ENCODE measurements at places on chromosomes 5 and 9.
A peak's percentile ranks its signal among the peaks of the same experiment; 100 is the strongest.

- DNase-seq = peak; percentile 96
These were observed 24.5 kb upstream of the DUSP1 start for GRCh38 chr5:172795318-172795977.

- DNase-seq = peak; percentile 34
These were observed 92.7 kb downstream of the VCAN start for GRCh38 chr5:83564069-83564749.

DNA sequence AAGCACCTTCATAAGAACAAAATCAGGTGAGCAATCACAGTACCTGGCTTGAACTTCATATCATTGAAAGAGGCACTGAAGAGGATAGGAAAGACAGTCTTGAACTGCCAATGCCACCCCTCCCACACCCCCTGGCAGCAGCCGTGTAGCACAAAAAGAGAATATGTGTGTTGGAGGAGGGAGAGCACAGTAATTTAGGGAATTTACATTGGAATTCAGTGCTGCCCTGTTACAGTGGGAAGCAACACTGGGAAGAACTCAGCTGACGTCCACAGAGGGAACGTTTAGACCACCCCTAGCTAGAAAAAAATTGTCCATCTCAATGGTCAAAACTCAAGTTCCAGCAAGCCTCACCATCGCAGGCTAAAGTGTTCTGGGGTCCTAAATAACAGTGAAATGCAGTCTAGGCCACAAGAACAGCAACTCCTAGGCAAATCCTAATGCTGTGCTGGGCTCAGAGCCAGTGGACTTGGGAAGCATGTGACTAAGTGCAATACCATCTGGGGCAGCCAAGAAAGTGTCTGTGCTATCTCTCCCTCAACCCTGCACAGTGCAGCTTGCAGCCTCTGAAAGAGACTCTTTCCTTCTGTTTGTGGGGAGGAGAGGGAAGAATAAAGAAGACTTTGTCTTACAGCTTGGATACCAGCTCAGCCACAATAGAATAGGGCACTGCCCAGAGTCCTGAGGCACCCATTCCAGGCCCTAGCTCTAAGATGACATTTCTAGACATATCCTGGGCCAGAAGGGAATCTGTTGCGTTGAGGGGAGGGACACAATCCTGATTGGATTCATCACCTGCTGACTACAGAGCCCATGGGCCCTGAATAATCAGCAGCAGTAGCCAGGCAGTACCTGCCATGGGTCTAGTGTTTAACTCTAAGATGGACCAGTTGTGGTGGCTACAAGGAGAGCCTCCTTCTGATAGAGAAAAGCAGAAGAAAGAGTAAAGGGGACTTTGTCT, 62.1 kb upstream of the VLDLR start:
- DNase-seq = peak; percentile 90

DNA sequence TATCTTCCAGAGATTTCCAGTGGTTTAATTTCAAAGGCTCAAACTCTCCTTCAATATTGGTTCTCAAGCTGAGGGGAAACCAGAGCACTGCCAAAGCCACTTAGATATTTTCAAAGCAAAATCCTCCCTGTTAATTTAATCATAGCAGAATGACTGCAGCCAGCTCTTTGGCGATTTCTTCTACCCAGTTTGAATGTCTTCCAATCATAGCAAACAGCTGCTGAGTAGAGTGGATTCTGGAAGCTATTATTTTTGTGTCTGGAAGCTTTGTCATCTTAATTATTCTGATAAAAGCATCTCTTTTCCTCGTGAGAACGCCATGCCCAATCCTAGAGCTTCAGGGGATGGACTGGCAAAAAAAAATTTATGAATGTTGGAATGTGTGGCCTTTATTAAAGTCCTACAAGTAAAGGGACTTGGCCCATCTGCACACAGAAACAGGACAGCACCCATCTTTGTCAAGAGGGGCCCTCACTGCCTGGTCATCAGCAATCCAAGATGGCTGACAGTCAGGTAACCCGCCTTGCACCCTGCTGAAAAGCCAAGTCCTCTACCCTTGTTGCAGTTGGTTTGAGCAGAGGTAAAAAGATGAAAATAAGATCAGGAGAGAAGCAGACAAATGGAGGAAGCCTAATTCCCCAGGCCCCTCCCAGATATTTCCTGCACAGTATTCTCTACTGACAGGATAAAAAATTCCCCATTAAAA, 125.1 kb downstream of the SUSD1 start:
- DNase-seq = no peak

- no peak for DNase-seq
These were observed 115.8 kb downstream of the MTX3 start for GRCh38 chr5:79875230-79875629.

GRCh38 chr5:52262844-52263243, 524.9 kb upstream of the ITGA1 start:
- no peak for DNase-seq

GRCh38 chr5:63029891-63030290, 451.3 kb downstream of the LRRC70 start:
- no peak for DNase-seq

DNA sequence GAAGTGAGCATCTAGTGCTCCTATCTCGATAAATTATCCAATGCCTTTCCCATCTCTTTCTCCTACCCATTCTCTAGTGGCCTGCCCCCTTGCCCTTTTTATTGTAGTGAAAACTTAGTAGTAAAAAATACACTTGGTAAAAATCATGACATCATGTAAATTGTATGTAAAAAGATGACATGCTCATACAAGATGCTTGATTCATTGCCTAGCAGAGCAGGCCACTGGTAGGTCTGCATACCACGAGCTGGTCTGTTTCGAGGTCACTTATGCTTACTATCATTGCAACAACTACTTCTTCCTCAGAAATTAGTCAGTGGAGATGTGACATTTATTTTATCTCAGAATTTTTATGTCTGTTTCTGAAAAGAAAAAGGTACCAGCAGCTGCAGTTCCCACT, 177.3 kb downstream of the C9orf152 start:
- no peak for DNase-seq

GRCh38 chr9:131992906-131993657, 86.6 kb downstream of the MED27 start:
- no peak for DNase-seq

- DNase-seq = no peak
These were observed 1.4 kb downstream of the OR2V1 start for GRCh38 chr5:181129601-181130000.

DNA sequence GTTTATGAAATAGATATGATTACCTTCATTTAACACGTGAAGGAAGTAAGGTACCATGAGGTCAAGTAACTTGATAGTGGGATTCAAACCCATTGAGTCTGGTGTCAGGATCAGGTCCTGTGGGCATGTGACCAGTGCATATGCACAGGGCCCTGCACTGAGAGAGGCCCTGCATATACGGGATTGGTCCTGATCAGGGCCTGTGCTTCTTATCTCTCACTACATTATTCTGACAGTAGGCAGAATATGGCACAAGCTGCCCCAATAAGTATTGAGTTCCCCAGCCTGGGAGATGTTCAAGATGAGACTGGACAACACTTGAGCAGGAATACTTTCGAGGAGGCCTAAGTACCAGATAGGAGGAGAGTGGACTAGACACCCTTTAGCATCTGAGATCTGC, 44.0 kb downstream of the GALNT10 start:
- no peak for DNase-seq

DNA sequence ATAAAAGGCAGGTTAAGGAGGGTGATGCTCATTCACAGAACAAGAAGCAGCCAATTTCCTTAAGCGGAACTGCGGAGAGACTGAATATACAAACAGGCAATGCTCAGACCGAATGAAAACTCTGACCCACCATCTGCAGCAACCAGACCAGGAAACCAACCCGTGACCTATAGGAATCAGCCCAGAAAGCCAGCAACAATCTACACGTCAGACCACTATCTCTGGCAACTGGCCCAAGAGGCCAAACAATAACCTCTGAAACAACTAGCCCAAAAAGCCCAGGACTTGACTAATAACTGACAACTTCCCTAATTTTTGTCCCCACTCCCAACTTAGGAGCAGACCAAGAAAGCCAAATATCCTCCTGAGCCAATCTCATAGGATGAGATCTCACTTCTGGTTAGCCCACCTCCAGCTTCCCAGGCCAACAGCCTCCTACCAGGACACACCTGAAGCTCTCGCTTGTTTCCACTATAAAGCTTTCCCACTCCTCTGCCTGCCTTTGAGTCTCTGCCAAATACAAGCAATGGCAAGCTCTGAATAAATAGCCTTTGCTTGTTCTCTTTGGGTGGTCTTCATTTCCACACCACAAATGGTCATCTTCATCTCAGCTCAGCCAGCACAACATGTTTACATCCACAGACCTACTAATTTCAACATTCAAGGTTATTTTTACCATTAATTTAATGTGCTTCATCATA, 168.5 kb downstream of the HSD17B3 start:
- DNase-seq = no peak

GRCh38 chr5:54347221-54347865, 37.0 kb upstream of the ARL15 start:
- DNase-seq = no peak

- DNase-seq = no peak
These were observed 50.5 kb upstream of the SH3PXD2B start for GRCh38 chr5:172504701-172505402.

DNA sequence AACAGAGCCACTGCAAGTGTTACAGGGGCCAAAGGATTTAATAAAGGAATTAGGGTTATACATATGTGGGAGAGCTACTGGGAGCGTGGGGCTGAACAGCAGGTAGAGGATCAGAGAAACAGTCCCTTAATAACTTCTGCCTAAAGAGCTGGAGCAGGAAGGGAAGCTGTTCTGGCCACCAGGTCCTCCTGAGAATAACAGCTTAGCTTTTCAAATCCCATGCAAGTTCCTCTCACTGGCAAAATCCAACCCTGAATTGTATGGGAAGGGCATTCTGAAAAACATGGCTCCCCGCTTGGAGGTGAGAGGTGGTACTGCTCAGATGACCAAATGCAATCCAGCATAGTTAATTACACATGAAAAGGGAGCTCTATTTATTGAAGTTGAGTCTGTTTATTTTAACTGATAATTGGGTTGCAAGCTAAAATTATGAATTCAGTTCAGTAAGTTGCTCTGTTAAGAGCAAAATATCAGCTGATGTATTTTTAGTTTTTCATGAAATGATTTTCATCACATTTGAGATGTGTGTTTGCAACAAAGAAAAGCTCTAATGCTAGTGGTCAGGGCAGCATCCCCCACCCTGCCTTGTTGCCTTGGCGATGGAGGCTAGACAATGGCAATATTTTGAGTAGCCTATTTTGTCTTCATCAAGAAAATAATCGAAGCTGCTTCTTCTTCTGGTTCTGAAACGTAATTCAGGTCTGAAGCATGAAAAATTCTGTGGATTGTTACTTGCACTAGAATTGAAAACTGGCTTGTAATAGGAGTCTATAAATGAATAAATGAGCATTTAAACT, 58.4 kb upstream of the SH3GL2 start:
- DNase-seq = no peak

DNA sequence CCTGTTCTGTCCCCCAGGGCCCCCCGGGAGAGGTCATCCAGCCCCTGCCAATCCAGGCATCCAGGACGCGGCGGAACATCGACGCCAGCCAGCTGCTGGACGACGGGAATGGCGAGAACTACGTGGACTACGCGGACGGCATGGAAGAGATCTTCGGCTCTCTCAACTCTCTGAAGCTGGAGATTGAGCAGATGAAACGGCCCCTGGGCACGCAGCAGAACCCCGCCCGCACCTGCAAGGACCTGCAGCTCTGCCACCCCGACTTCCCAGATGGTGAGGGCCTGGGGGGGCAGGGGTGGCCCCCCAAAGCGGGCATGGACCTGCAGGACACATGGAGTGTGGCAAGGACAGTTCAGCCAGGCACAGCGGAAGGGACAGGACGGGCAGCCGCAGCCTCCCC, 56.0 kb upstream of the FCN2 start:
- DNase-seq = no peak

DNA sequence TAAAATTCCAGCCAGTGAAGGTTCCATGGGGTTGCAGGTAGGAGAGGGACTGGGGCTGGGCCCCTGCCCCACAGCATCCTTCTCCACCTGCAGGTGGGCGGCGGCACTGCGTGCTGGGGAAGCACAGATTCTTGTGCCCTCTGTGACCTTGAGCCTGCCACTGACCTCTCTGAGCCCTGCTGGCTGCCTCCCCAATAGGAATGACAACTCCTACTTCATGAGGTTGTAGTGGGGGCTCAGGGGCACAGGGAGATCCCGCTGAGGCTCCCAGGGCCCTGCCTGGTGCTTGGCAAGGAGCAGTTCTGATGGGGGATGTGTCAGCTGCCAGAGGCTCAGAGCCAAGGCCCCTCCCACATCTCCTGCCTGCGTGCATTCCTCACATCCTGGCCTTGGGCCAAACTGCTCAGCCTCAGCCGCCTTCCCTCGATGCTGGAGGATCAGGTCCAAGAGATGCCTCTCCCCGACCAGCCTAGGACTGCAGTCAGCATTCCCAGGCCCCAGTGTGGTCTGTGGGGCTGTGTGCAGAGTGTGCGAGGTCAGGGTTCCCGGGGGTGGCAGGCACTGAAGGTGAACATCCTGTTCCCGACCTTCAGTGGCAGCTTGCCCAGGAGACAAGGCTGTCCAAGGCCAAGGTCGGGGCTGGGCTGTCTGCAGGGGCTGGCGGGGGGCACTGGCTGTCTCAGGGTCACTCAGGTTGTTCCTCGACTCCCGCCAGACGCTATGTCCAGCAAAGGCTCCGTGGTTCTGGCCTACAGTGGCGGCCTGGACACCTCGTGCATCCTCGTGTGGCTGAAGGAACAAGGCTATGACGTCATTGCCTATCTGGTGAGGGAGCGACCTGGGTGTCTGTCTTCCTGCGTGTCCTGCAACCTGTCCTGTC, 7.0 kb downstream of the ASS1 start:
- DNase-seq = peak; percentile 92

GRCh38 chr9:132578367-132578932, 4.0 kb upstream of the BARHL1 start:
- DNase-seq = no peak

DNA sequence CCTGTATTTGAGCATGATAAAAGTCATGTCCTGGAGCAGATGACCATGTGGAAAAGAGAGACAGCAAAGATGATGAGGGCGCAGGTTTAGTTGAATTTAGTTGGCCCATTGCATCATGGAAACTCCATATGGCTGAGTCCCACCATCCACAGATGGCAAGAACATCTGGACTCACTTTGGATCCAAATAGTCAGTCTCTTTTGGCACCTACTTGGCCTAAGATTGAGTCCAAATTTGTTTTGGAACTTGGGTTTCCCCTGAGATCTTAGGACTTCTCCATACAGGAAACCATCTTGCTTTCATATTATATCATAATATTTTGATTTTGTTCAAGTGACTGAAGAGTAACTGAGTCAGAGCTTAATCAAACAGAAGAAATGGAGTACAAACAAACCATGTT, 217.5 kb downstream of the DRD1 start:
- DNase-seq = no peak

Measured in fibroblast of skin of left quadriceps (primary cell).